Activated CD4-positive, alpha-beta T cell treated with anti-CD3 and anti-CD28 coated beads, Interleukin-2, amount 50 U/mL, for 4 hours (primary cell): ENCODE measurements at places on chromosomes 1 and 21.

DNA sequence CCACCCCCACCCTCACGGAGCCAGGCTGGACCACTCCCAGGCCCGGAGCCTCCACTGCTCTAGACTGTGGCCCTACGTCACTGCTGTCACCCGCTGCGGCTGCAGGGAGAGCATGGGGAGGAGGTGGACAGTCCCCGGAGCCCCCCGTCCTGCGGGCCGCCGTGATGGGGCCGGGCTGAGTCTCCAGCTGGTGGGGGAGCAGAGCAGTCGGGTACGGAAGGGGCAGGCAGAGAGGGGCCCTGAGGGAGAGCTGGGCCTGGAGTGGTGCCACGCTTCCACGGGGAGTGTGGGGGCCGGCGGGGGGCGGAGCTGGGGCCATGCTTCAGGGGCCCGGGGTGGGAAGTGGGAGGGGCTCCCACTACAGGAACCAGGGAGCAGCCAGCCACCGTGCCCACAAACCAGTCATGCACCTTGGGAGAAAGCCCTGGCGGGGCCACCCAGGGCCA lies 98.9 kb upstream of the KCNK1 start:
- no peak for DNase-seq

DNA sequence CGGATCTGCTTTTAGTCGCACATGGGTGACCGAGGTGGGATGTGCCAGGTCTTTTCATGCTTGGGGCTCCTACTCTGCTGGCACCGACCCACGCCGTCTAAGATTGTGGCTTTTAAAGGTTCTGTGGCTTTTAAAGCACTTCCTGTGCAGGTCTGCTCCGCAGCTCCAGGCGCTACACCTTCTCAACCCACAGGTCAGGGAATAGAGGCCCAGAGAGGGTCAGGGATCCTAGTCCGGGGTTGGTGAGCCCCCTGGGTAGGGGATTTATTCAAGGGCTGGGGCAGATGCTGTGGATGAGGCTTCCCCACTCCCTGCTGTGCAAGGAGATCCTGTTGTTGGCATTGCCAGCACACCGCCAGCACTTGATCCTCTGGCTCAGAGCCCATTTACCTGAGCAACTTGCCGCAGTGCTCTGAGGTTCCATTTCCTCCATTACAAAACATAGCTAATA lies 212.8 kb upstream of the RAB4A start:
- DNase-seq, result peak; percentile 17

DNA sequence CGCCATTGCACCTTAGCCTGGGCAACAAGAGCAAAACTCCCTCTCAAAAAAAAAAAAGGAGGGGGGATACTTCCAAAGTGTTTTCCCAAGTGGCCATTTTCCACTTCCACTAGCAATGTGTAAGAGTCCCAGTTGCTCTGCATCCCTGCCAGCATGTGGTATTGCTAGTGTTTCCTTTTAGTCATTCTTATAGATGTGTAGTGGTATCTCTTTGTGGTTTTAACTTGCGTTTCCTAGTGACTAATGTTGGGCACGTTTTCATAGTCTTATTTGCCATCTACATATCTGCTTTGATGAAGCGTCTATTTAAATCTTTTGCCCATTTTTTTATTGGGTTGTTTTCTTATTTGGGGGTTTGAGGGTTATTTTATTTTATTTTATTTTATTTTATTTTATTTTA lies 31.1 kb downstream of the INAVA start:
- no peak for DNase-seq

GRCh38 chr1:173175514-173176145 lies 31.5 kb downstream of the TNFSF4 start:
- DNase-seq, result no peak

GRCh38 chr1:241963722-241964121 lies 6.2 kb downstream of the BECN2 start:
- DNase-seq, result no peak

DNA sequence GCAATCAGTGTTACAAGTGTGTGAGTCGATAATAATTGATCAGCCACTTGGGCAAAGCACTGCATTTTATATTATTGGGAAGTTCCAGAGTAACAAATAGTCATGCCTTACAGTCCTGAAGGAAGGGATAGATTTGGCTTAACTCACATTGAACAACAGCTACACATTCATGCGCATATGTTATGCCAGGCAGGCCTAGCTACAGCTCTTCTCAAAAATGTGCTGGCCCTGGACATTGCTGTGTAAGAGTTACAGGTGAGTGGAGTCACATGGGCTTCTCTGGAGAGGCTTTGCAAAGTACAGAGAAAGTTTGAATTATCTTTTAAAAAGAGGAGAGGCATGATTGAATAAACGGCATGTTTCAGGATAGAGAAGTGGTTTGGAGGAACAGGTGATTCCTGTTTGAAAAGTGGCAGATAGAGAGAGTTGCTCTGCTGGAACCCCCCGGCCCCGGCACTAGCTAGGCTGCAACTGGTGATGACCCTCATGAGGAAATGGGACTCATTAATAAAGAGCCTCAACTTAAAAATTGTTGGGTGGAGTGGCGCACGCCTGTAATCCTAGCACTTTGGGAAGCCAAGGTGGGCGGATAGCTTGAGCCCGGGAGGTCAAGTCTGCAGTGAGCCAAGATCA lies 200.6 kb downstream of the CRB1 start:
- DNase-seq, result no peak

DNA sequence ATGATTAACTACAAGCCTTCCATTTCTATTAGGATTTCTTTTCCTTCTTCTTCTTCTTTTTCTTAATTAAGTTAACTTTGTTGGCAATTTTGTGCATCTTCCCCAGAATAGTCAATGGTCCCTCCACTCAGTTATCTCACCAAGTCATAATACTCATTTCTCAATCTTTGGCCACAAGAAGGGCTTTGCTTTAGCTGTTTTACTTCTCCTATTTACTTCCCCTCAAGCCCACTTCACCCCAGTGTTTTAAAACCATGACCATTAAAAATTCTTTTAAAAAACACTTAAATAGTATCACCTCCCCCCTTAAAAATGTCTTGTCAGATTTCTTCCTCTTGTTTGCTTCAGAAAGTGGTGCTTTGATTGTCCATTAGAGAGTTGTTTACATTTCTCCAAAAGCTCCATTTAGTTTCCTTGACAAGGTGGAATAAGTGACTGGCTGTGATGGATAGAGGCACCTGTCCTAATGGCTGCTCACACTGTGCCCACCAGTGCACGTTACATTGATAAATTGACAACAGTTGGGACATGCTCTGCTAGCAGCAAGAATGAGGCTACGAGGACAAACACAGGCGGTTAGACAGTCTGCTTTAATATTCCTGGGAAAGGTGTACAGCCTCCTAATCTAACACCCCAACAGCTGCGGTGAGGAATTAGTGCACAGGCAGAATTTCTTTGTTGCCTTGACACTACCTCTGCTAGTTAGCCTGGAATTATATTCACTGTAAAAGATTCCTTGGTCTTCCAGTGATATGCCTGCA lies 354.7 kb downstream of the LMO4 start:
- no peak for DNase-seq

DNA sequence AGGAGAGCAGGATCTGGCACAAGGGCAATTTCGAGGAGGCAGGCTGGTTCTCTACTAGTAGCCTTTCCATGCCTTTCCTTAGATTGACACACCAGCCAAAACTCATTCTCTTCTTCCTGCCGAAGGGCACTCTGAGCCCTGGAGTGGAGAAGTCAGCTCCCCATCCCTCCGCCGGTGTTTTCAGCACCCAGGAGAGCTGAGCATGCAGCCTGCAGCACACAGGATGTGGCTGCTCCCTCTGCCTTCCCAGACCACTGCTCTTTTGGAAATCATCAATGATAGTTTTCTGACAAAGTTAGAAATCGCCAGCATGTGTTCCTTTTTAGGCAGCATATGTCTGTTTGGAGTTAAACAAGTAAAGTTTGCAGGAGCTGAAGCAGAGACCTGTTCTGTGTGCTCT lies 11.7 kb downstream of the RNU5D-1 start:
- DNase-seq, result no peak

DNA sequence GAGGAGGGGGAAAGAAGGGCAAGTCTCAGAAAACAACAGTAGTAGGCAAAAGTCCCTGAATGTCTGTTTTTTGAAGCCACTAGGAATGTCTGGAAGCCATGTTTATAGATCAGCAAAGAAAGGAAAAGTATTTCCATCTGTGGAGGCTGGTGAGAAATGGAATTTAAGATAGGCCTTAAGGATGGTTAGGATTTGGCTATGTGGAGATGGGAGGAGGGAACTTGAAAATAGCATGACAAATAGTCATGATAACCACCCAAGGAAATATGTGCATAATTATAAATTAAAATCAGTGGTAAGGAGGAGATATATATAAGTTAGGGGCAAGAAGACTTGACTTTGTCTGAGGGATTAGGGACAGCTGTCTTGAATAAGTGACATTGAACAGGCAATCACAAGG lies 33.8 kb upstream of the FGGY start:
- no peak for DNase-seq

GRCh38 chr1:45622524-45623394 lies 1.1 kb downstream of the CCDC17 start:
- no peak for DNase-seq

- DNase-seq, result no peak
Measured at GRCh38 chr1:21736876-21737275, 46.1 kb downstream of the USP48 start.

- no peak for DNase-seq
Measured at GRCh38 chr1:165525708-165526107, 18.1 kb upstream of the LRRC52 start.

DNA sequence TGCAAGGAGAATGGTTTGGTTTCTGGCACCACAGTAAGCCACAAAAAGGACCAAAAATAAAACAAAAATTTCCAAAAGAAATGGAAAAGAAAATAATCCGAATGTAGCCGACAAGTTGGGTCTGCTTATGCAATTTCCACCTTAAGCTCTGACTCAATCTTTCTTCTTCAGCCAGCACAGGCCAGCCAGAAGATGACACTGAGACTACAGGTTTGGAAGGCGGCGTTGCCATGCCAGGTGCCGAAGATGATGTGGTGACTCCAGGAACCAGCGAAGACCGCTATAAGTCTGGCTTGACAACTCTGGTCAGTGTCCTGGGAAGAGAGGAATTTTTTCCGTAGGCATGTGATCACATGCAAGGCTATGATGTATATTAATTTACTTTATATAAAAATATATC lies 23.4 kb downstream of the PDPN start:
- DNase-seq, result no peak

DNA sequence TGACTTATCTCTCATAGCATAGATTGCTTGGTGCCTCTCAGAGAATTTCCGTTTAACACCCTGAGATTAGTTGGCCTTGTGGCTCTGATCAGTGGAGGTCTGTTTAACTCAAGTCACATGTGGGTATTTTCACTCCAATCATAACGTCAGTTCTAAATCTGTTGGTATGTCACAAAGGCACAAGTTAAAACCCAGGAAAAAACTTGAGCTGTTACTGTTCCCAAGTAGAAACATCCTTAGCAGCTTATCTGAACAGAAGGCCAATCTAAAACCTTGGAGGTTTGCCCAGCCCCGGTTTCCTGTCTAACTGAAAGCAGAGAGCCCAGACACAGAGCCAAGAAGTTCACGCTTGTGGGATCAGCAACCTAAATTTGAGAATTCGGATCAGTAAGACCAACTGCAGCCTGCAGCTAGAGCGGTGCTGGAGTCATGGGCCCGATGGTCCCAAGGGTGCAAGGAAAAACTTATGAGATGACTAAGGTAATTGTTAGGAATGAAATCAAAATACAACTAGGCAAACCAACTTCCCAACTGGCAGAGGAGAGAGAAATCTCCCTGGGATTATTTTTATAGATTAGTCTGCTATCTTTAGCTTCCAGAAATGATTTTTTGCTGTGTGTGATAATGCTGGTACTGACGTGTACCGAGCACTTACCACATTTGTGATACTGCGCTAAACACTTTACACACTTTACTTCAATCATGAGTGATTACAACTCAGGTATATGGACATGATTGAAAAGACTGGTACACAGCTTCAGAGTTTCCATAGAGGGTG lies 90.2 kb upstream of the C1orf21 start:
- no peak for DNase-seq

- DNase-seq, result no peak
Measured at GRCh38 chr1:98929437-98929836, 75.2 kb downstream of the PLPPR5 start.

DNA sequence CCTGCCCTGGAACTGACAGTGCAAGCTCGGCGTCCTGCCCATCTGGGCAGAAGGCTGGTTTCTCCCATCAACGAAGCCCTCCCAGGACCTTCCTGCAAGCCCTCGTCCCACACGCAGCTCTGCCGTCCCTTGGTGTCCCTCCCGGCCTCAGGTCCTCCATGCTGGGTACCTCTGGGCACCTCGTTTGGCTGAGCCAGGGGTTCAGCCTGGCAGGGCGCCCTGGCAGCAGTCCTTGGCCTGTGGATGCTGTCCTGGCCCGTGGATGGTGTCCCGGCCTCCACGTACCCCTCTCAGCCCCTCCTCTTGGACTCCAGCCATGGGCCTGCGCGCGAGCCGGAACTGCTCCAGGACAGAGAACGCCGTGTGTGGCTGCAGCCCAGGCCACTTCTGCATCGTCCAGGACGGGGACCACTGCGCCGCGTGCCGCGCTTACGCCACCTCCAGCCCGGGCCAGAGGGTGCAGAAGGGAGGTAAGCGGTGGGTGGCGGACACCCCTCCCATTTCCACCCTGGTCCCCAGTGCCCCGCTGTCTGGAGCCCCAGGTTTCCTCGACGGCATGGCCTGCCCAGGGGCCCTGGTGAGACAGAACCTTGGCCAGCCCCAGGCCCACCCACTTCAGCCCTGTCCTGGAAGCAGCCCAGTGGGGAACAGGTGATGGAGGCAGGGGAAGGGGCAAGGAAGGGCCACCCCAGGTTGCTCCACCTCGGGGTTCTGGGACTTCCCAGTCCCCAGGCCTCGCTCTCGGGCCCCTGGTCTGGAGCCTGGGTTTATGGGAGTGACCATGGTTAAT lies 3.5 kb downstream of the TNFRSF14 start:
- no peak for DNase-seq

GRCh38 chr1:225896937-225897549 lies 8.1 kb upstream of the LEFTY1 start:
- DNase-seq, result peak; percentile 46

- no peak for DNase-seq
Measured at GRCh38 chr21:37868446-37869295, 47.6 kb downstream of the KCNJ6 start.

GRCh38 chr1:8396786-8397406 lies 79.0 kb downstream of the SLC45A1 start:
- no peak for DNase-seq

GRCh38 chr1:228983231-228983660 lies 248.0 kb downstream of the RHOU start:
- no peak for DNase-seq

GRCh38 chr1:55204997-55205396 lies 10.2 kb downstream of the USP24 start:
- DNase-seq, result no peak
